ENCODE measurements at places on chromosomes 6 and 20. TPM values are rescaled to one million over a fixed set of nuclear protein-coding genes. Genes with fewer than 3 reads are reported as not detected.

The LGSN gene
- total RNA-seq, result not detected

GRCh38 chr6:8814440-8815000 lies 379.2 kb upstream of the SLC35B3 start:
- H3K4me1 ChIP-seq, result no peaks in the 10 kb centered on the region

- no peaks in the 10 kb centered on the region for H3K36me3 ChIP-seq
- DNase-seq, result no peak
- H3K4me3 ChIP-seq, result no peak overlapping the region
- H3K27me3 ChIP-seq, result no peaks in the 10 kb centered on the region
- peaks cover 11% of the 10 kb centered on the region for H3K4me1 ChIP-seq
These were observed 102.9 kb downstream of the CEBPB start for GRCh38 chr20:50293284-50294139.

GRCh38 chr6:37381579-37381978 lies 27.8 kb downstream of the RNF8 start:
- no peaks in the 10 kb centered on the region for H3K4me1 ChIP-seq
- H3K27me3 ChIP-seq, result no peaks in the 10 kb centered on the region
- peaks cover 34% of the 10 kb centered on the region for H3K36me3 ChIP-seq
- DNase-seq, result no peak
